Thymus (tissue), 14 donors: ENCODE measurements at places on chromosomes 5 and 9.

- DNase-seq: no peak
These were observed 8.6 kb downstream of the NIPBL start for GRCh38 chr5:36885149-36885548.

DNA sequence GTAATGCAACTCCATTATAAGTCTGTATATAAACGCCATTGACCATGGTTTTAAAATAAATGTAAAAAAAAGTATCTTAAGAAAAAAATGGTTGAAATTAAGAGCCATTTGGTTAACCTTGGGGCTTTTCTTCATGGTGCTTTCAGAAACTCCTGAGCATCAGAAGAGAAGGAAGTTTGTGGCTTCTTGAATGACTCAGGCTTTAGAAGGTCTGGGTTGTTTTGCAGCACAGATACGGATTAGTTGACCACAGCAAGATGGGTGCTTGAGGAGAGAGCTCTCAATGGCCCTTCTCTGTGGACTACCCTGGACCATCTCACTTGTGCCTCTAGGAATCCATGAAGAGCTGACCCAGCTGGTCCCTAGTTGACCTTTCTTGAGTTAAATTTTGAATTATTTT is 189.5 kb downstream of the TMEM38B start:
- no peak for DNase-seq

- DNase-seq: no peak
These were observed 24.4 kb upstream of the RASA1 start for GRCh38 chr5:87243161-87243844.

DNA sequence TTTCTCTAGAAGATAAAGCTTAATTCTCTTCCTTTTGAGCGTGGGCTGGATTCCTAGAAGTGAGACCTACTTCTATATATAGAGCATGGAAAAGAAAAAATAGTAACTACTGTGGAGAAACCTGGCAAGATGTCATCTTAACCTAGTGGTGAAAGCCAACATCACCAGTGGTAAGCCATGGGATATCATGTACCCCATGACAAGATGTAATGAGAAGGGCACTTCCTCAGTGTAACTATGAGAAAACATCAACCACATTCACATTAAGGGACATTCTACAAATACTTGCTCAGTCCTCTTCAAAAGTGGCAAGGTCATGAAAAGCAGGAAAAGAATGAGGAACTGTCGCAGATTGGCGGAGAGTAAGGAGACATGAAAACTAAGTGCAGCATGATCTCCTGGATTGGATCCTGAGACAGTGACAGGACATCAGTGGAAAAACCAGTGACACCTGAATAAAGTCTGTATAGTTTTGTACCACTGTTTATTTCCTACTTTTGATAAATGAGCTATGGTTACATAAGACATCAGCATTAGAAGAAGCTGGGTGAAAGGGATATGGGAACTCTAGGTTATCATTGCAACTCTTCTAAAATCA is 65.4 kb downstream of the PRRC1 start:
- DNase-seq: no peak

DNA sequence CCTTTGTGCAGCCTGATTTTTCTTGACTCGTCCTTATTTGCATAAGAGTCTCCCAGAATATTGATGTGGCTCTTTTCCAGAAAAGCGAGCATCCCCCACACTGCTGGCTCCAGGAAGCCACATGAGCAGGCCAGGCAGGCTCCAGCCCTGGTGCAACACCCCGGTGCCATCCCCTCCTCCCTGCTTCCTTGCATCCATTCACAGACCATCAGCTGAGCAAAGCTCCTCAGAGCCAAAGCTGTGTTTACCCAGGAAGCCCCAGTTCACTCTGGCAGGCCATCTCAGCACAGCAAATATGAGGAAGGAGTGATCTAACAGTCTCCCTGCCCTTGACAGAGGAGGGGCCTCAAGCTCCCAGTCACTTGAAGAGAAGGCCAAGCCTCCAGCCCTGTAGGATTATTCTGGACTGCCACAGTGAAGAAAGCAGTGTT is 34.4 kb downstream of the INSYN2B start:
- no peak for DNase-seq

DNA sequence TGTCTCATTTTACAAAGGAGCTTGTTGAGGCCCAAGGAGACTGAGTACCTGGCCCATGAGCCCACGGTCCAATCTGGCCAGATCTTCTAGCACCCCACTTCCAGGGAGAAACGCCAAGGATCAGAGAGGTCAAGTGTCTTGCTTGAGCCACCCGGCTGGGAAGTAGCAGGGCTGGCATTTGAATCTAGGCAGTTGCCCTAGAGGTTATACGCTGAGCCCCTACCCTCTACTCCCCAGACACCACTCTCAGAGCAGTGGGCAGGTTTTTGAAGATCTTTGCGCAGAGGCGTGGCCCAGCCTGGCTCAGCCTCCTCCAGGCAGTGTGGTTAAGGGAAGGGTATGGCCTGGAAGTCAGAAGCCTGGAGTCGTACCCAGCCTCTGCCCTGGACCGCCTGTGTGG is 5.8 kb upstream of the NUP214 start:
- DNase-seq: no peak

DNA sequence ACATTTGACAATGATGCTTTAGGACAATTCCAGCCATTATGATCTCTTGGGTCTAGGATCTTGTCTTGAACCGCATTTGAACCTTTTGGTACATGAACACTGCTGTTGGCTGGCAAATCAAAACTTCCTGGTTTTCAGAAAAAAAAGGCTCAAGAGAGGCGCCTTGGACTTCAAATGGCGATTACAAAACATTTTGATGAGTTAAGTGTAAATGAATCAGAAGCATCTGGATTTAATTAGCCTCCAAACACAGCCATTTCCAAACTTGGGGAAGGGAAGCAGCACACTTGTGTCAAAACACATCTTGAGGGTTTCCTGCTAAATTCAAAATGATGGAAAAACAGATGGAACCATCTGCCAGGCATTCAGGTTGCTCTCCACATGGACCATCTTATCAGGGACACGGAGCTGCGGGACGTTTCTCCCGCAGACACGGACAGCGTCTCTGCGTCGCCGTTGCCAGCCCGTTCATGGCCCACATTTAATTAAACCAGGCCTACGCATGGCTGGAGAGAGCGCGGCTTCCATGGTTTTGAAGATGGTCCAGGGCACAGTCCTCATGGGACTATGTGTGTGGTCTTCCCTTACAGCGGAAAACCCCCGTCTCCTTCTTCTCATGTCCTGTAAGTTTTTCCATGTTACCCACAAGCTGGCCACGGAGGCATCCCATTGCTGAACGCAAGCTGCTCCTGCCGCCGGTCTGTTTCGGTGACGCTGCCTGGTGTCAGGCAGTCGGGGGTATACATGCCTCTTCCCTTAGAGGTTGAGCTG is 55.8 kb upstream of the PTCH1 start:
- DNase-seq: no peak

- no peak for DNase-seq
These were observed 45.6 kb downstream of the NNT start for GRCh38 chr5:43648499-43649124.

- DNase-seq: no peak
These were observed 278 bp upstream of the NIPSNAP3A start for GRCh38 chr9:104747245-104747564.

DNA sequence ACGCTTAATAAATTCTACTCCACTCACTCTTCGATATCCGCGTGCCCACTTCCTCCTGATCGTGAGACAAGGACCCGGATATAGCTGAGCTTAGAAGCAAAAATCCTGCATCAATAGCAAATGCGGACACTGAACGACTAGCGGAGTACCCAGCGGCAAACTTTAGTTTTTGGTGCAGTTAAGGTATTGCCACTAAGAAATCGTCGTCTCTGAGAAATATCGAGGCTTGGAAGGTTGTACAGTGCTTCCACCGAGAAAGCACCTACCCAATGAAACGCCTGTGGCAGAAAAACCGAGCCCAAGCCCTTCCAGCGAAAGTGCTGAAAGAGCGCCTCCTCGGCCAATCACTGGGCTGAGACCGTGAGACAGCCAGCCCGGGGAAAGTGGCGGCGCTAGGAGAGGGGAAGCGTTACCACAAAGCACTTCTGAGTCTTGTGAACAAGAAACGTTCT is 32.2 kb downstream of the ANXA2R start:
- DNase-seq: peak; percentile 83

- no peak for DNase-seq
These were observed 51.3 kb downstream of the NKD2 start for GRCh38 chr5:1059884-1060263.

- no peak for DNase-seq
These were observed 218.6 kb downstream of the LURAP1L start for GRCh38 chr9:12993466-12993865.

DNA sequence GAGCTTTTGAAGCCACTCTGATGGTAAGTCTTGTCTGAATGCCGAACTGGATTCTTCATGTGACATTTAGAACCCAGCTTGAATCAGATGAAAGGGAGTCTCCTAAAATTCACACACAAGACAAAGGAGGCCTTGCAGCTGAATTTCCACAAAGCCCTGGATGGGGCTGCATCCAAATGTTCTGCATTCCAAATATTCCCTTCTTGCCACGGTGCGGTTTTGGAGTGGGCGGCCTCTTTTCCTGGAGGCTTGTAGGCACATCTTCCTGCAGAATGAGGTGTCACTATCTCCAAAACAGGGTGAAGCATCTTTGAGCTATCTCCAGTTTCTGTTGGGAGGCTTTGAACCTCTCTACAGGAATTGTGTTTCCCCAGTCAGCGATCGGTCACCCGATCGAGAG is 342.7 kb downstream of the ARHGEF28 start:
- DNase-seq: no peak

DNA sequence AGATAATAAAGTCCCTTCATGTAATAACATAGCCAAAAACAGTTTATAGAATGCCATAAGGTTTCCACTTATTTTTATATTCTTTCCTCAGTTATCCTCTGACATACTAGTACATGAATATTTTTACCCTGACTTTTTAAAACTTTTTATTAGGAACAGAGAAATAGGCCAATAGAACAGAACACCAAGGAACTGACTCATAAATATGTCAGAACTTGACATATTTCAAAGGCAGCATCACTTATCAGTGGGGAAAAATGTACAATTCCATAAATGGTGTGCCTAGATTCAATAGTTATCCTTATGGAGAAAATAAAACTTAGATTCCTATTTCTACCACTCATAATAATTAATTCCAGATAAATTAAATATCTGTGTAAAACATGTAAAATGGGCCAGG is 9.4 kb downstream of the STARD4 start:
- DNase-seq: no peak

GRCh38 chr5:38615981-38616451 is 59.6 kb upstream of the LIFR start:
- no peak for DNase-seq

- no peak for DNase-seq
These were observed 141.9 kb downstream of the MAST4 start for GRCh38 chr5:66738136-66738535.

DNA sequence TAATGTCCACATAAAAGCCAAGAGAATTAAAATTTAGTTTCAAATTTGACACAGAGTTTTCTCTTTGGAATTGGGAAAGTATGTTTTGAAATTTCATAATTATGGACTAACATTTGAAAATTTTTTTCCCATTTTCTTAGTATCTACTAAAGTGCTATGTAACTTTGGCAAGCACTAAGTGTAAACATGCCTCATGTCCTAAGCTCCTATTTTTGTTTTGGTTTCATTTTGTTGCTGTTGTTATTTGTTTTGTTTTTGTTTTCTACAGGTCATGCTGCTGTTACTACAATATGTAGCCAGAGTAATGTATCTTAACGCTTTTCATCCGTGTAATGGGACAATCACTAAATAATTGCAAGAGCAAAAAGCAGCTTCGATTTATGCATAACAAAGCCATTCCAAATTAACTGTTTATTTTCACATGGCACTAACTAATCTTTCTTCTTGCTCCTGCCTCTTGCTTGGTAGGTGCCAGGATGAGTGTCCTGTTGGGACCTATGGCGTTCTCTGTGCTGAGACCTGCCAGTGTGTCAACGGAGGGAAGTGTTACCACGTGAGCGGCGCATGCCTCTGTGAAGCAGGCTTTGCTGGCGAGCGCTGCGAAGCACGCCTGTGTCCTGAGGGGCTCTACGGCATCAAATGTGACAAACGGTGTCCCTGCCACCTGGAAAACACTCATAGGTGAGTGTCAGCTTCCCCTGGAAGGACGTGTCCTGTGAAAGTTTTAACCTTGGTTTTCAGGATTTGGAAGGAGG is 107.3 kb upstream of the PRRC1 start:
- no peak for DNase-seq

GRCh38 chr9:75962013-75962661 is 71.7 kb downstream of the PCSK5 start:
- DNase-seq: no peak

DNA sequence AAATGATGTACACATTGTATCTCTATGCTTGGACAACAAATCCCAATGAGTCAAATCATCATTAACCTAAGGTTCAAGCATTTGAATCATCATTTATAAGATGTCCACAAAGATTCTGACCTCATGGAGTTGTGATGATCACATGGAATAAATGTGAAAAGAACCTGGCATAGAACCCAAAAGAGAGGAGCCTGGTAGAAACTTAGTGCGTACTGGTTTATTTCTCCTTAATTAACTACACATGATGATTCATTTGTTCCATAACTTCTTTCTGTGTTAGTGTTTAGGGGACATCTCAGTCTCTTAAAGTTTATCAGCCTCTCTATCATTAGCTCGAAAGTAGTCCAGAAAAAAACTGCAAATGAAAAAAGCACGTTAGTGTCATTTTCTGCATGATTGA is 411.6 kb downstream of the BRINP1 start:
- DNase-seq: no peak

- DNase-seq: no peak
These were observed 52.3 kb upstream of the EGFL7 start for GRCh38 chr9:136610426-136610825.

DNA sequence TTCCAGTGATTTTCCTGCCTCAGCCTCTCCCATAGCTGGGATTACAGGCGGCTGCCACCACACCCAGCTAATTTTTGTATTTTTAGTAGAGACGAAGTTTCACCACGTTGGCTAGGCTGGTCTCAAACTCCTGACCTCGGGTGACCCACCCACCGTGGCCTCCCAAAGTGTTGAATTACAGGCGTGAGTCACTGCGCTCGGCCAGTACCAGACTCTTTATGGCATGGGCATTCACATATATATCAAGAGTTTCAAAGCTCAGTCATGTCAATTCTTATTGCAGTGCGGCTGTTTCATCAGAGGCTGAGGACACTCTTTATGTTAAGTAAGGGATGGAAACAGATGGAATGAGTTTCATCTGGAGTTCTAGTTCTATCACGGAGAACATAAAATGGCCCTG is 315.2 kb upstream of the CDH6 start:
- no peak for DNase-seq

DNA sequence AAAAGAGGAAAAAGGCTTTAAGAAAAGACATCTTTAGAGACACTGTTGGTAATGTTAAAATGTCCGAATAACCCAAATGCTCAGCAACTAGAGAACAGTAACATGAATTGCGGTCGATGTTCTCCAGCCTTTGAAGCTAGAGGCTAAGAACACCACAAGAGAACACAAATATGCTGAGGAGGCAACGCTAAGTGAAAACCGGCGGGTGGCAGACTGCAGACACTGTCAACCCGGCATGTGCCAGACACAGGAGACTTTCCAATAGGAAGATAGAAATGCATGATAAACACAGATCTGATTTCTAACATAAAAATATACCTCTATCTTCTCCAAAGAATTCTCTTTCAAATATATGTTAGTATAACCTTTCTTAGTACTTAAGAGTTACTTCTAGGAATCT is 18.4 kb upstream of the DDX41 start:
- DNase-seq: no peak
